ENCODE measurements at places on chromosomes 1 and 21.
A peak's percentile ranks its signal among the peaks of the same experiment; 100 is the strongest.

- no peak for DNase-seq
These were observed 220.0 kb downstream of the FGGY start for GRCh38 chr1:59516881-59517280.

GRCh38 chr1:39689214-39689613, 2.0 kb downstream of the HPCAL4 start:
- no peak for DNase-seq

DNA sequence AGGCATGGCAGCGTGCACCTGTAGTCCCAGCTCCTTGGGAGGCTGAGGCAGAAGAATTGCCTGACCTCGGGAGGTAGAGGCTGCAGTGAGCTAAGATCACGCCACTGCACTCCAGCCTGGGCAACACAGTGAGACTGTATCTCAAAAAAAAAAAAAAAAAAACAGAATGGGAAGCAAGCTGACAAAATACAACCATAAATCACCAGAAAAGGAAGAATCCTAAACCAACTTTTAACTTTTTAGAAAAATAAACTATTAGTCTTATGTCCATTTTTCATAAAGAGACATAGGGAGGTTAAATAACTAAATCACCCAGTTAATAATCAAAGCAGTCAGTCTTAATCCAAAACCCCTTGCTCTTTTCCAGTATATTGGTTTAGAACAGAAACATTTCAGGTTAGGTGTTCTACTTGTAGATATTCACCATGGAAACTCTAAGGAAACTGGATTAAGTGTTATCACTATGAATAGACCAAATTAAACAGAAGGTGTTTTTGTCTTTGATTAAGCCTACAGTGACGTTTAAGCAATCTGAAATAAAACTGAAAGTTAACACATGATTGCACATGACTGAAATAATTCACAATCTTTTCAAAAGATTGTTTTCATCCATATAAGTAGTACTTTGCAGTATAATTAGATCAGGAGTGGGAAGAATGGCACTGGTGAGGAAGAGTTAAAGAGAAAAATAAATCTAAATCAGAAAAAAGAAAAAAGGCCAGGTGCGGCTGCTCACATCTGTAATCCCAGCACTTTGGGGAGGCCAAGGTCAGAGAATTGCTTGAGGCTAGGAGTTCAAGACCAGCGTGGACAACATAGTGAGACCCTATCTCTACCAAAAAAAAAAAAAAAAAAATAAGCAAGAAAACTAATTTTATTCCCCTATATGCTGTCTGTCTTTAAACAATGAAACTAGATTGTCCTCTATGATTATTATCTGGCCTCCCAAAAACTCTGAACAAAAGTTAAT, 9.6 kb downstream of the CDC42BPA start:
- DNase-seq, result no peak

- DNase-seq, result peak; percentile 33
These were observed 253.5 kb downstream of the AKT3 start for GRCh38 chr1:243596431-243597062.

DNA sequence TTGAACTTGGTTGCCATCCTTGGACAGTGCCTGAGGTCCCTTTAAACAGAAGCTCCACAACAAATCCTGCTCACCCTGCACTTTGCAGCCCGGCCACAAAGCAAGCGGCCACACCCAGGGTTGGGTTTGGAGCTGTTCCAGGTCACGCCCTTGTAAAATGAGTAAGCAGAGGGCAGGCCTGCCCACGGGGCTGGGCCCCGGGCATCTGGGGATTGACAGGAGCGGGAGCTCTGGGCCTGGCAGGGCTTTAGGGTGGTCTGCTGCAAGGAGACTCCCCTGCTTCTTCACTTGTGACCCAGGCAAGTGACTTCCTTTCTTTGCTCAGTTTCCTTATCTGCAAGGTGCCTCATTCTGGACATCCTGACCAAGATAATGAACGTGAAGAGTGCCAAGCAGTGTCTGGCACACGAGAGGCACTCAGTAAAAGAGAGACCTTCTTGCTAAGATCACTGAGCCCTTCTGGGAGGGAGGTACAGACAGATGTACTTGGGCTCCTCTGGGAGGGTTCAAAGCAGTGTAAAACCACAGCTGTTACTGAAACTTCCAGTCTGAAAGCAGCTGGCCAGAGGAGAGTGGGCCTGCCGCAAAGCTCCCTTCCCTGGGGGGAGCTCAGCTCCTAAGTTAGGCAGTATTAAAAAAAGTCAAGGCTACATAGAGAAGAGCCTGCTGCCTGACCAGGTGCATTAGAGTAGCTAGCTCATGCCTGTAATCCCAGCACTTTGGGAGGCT, 2.6 kb downstream of the E2F2 start:
- DNase-seq, result no peak

GRCh38 chr1:4638345-4638729, 16.1 kb upstream of the AJAP1 start:
- DNase-seq, result no peak

DNA sequence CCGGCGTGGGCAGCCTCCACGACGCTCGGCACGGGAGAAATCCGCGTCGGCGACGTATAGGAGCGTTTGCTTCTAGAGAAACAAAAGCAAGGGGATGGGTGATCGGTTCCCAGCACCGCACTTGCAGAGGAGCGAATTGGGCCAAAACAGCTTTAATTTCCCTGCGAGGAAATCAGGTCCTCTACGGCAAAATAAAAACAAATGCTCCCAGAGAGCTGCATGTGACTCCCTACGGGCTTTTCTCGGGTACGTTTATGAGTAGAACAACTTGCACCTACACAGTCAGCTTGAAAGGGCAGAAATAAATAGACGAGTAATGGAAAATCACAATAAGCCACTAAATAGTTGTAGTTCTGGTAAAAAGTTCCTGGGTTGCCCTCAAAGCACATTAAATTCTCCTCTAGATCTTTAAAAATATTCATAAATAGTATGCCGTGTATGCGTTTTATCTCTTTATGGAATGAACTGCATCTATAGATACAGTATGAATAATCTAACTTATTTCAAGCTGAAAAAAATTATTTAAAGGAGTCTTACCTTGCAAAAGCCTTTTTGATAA, 1.2 kb downstream of the NHLH2 start:
- DNase-seq, result no peak

DNA sequence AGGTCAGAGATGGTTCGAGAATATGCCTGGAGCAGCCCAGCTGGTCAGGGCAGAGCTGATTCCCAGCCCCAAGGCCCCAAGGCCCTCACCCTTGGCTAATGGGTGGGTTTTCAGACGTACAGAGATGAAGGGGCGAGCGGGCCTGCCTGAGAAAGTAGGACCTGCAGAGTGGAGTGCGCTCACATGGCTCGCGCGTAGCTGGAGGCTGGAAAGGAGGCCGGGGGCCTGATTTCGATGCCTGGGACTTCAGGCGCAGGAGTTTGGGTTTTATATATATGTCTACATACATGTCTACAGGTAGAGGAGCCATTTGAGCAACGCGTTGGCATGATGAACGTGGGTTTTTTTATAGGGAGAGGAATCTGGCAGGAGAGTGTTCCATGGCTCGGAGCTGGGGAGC, 8.9 kb downstream of the COQ8A start:
- no peak for DNase-seq

DNA sequence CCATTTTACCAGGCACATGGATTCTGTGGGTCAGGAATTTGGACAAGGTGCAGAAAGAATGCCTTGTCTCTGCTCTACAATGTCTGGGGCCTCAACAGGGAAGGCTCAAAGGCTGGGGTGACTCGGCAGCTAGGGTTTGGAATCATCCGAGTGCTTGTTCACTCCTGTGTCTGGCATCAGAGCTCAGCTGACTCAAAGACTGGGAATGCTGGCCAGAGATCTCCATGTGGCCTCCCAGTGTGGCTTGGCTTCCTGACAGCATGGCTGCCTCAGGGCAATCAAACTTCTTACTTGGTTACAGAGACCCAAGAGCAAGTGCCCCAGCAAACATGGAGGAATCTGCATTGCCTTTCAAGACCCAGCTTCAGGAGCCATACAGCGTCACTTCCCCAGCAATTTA, 110.5 kb downstream of the TOMM20 start:
- no peak for DNase-seq

GRCh38 chr21:14403681-14404318, 20.9 kb upstream of the HSPA13 start:
- no peak for DNase-seq

- no peak for DNase-seq
These were observed at the start of gene SGIP1 for GRCh38 chr1:66533804-66534740. SGIP1 (plus strand) TSS chr1:66534153; CDS start chr1:66534359, 206 bp downstream.

DNA sequence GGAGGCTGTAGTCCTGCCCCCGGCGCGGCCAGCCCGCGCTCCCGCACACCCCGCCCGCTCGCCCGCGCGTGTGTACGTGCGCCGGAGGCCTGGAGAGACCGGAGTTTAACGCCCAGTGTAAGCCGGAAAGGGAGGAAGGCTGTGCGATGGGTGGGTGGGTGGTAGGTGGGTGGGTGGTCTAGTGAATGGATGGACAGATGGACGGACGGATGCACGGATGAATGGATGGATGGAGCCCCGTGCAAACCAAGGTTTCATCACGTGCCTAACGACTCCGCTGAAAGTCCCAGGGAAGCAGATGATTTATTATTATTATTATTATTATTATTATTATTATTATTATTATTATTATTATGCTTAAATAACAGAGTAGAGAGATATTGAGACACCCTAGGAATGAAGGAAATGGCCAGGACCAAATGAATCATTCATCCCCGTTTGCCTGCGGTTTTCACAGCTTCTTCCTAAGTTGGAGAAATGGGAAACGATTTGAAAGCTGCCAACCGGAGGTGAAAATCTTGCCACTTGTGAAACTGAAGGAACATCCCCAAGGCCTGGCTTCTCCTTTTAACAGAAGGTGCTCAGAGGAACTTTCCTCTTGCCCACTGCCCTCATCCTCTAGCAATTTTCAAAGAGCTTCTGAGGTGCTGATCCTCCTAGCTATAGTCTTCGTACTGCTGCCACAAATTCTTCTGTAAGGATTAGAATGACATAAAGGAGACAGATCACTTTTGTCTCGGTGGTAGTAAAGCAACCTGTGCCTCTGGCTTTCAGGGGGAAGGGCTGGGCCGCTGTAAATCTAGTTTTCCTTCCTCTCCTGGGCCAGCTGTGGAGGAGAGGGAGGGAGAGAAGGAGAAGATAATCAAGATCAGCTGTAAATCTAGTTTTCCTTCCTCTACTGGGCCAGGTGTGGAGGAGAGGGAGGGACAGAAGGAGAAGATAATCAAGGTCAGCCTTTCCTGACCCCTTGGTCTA, 648 bp upstream of the RGS7 start:
- DNase-seq, result no peak

DNA sequence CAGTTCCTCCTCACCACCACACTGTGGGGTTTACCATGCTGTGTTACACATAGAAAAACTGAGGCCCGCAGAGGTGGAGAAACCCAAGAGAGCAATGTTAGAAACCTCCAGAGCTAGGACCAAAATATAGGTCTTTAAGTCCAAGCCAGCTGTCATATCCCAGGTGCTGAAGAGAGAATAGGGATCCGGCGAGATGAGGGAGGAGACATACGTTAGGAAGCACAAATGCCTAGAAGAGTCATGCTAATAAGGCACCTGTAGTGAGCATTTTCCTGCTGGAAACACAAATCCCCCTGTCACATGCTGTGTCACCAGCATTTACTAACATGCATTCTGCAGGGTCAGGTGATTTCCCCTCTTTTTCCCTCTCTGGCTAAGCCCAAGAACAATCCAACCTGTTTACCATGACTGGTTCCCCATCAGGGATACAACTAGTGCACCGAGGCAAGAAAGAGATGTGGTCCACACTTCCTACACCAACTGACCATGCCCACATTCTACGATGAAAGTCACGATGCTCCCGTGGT, 168.6 kb upstream of the CAMK1G start:
- no peak for DNase-seq

DNA sequence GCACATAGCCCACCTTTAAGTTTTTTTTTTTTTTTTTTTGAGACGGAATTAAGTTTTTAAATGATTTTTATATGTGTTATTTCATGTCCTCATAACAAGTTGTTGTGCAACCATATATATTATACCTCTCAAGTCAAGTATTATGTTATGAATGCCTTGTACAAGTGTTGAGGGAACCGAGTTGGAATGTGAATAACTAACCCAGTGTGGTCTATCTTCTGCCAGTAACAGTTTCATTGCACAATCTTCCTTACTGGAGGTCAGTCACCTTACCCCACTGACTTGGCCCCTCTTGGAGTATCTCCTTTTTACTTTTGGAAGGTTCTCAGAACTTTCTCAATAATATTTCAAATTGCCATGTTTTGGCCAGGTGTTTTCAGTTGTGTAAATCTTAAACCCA, 201.9 kb downstream of the CACNA1E start:
- DNase-seq, result no peak

GRCh38 chr21:28256420-28256831, 736.3 kb downstream of the LTN1 start:
- no peak for DNase-seq

DNA sequence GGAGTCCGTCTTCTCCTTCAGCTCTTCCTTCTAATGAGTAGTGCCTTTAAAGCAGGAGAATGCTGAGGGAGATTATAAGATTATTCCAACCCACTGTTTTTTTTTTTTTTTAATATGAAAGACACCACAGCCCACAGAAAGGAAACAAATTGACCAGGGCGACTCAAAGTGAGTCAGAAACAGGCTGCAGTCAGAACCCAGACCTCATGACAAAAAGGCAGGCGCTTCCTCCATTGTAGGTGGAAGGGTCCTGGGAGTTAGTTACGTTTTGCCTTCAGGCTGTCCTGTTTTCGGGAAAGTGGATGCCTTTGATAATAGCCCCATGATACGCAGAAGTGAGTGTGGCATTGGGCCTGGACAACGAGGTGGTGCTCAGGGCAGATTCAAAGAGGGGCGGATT, 21.0 kb downstream of the PLXNA2 start:
- no peak for DNase-seq

DNA sequence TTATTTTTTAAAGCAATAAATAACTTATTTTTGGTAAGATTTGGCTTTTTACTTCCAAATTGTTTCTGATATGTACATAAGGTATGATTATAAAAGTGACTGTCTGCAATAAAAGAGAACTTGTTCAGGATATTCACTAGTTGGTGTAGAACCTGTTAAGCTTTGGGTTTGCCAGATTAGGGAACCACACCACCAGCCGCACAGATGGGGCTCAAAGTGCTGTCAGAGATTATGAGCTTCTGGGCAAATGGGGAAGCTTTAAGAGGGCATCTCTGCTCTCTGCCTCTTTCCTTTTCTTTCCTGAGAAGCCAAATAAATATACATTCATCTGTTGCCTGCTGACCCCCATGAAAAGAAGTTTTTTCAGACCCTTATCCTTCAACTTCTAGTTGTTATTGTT, 25.4 kb downstream of the IVNS1ABP start:
- no peak for DNase-seq

DNA sequence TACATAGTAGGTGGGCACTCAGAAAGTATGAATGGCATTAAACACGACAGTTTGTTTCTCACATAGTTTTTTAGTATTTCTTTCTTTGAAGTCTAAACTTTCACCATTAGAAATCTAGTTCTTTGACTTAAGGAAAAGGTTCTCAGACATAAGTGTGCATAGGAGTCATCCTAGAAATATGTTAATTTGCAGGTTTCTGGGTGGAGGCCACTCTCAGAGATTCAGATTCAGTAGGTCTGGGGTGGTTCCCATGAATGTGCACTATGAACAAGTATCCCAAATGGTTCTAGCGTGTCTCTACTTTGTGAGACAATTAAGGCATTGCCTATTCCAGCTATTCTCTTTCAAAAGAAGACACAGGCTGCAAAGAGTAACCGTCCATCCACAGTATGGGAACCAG, 119.3 kb downstream of the NGF start:
- no peak for DNase-seq

GRCh38 chr1:225896494-225896893, 7.5 kb upstream of the LEFTY1 start:
- DNase-seq, result no peak
